ENCODE measurements at places on chromosomes 16 and 17.

GRCh38 chr17:44628243-44629188, 27.8 kb upstream of the MEIOC start:
- DNase-seq: no peak

DNA sequence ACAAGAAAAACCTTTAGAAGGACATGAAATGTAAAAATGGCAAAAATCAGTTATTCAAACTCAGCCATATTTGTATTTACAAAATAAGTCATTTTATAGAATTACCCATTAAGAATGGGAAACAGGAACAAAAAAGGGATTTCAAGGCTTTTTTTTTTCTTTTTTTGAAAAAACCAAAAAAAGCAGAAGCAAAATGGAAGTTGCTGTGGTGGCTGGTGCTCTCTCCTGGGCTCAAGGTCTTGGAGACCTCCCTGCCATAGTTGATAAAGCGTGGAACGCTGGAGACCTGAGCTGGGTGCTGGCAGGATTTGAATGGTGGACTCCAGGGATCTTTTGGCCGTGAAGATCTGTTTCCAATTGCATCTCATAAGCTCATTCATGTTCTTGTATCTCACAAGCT, 3.1 kb downstream of the PLCG2 start:
- DNase-seq: no peak

DNA sequence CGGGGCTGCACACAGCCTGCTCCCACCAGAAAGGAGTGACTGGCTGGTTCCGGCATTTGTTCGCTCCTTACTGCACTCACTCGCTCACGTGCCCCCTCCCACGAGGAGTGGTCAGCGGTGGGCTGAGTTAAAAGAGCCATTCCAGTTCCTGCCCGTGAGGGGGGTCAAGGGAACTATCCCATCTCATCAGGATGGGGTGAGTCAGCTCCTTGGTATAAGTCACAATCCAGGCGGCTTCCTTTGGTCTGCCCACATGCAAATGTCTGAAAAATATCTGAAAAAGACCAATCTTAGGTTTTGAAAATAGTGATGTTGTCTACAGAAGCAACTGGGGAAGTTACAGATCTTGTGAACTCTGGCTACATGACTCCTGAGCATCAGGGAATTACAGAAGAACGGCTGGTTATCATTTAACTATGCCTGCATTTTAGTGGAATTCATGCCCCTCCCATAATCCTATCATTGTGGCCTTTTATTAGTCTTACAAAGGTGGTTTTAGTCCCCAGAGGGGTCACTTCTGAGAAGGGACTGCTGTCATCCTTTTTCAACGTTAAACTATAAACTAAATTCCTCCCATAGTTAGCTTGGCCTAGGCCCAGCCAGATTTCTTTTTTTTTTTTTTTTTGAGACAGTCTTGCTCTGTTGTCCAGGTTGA, 9.8 kb upstream of the TNFSF12 start:
- DNase-seq: no peak

DNA sequence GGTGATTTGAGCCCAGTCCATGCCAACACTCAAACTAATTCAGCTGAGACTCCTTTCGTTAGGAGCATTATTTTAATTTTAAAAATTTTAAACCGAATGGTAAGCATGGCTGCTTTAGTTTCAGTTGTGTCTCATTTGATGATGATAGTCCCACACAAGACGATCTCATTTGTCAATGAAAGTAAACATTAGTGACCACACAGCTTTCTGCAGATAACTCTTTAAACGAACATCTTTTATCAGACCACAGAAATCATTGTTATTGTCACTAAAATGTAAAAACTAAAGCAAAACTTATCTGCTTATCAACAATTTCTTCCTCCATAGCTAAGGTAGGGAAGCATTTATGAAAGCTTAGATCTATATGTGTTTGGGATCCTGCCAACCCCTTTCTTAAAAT, 382.2 kb downstream of the ZFHX3 start:
- DNase-seq: no peak
